ENCODE measurements at places on chromosomes 6 and 20.

GRCh38 chr6:169557887-169558286, 143.9 kb downstream of the WDR27 start:
- ATAC-seq = no peak

DNA sequence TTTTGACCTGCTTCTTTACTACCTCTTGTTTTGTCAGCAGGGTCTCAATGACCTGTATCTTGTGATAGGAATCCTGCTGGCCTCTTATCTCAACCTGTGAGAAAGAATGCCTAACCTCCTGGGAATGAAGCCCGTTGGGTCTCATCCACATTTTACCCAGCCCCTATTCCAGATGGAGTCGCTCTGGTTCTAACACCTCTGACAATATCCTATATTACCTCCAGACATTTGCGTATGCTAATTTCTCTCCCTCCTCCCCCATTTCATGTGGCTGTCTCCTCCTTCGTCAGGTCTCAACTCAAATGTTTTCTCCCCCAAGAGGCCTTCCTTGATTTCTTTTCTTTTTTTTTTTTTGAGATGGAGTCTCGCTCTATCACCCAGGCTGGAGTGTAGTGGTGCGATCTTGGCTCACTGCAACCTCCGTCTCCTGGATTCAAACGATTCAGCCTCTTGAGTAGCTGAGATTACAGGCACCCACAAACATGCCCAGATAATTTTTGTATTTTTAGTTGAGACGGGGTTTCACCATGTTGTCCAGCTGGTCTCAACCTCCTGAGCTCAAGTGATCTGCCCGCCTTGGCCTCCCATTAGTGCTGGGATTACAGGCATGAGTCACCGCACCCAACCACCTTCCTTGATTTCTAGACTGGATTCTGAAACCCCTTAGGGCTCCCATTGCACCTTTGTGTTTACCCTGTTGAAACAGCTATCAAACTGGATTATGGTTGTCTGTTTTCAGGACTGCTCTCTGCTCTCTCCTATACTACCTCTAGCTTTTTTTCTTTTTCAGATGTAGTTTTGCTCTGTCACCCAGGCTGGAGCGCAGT, 49.5 kb upstream of the B4GALT5 start:
- ATAC-seq = peak; percentile 61

GRCh38 chr6:131787766-131788712, 19.8 kb upstream of the ENPP1 start:
- ATAC-seq = no peak

DNA sequence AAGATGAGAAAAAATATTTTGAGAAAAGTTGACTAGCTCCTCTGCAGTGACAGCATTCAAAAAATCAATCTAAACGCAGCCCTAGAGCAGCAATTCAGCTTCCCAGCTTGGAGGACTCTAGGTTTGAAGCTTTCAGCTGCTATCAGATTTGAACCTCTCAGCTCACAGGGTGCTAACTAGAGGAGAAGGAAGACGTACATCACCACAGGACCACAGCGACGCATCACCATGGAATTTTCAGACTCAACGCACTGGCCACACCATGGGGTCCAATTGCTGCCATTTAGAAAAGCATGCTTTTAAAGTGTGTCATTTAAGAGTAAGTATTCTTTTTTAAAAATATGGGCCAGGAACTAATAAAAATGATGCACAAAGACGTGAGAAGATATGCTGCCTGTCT, 45.0 kb upstream of the FUCA2 start:
- no peak for ATAC-seq

- ATAC-seq = no peak
Observed at GRCh38 chr20:5434116-5434515, 117.4 kb upstream of the PROKR2 start.

DNA sequence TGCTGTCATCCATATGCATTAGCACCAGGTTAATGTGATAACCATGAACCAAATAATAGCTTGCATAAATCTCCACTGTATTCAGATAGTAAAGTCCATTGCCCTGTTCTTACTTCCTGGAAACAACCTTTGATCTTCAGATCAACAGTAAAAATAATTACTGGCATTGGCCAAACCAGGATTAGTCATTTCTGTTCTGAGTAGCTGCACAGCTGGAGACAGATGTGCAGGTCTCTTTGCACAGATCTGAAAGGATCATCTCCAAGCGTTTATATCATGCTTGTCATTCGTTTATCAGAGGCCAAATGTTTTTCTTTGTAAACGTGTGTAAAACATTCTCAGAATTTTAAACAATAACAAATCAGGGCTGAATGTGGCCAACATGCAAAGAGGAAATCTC, 134.4 kb upstream of the HMGCLL1 start:
- no peak for ATAC-seq

GRCh38 chr6:161395716-161396231, 121.9 kb upstream of the AGPAT4 start:
- no peak for ATAC-seq

GRCh38 chr6:51098791-51099190, 280.1 kb downstream of the TFAP2B start:
- ATAC-seq = peak; percentile 91

Measured in esophagus mucosa (tissue), 1 donor.